Right cardiac atrium (tissue), 5 donors: ENCODE measurements at places on chromosomes 1 and 21. TPM values are rescaled to one million over a fixed set of nuclear protein-coding genes. Genes with fewer than 3 reads are reported as not detected.

The SELL gene
- polyA plus RNA-seq: 0.61 TPM

The AVPR1B gene
- polyA plus RNA-seq: 0.07 TPM

The CDCA8 gene
- polyA plus RNA-seq: 0.38 TPM

The ACKR1 gene
- polyA plus RNA-seq: 13.1 TPM

The VSIG8 gene
- polyA plus RNA-seq: 0.07 TPM

The FAM78B gene
- 2.7 TPM for polyA plus RNA-seq

The PSRC1 gene
- 2.8 TPM for polyA plus RNA-seq

The PAQR6 gene
- polyA plus RNA-seq: 1.3 TPM

The KDF1 gene
- polyA plus RNA-seq: 0.54 TPM

The LIPI gene
- polyA plus RNA-seq: not detected

The ALPL gene
- polyA plus RNA-seq: 14.1 TPM

The KMO gene
- 0.29 TPM for polyA plus RNA-seq

The PROK1 gene
- polyA plus RNA-seq: 2.6 TPM

The CLCA2 gene
- not detected for polyA plus RNA-seq

The KIAA1614 gene
- polyA plus RNA-seq: 11.6 TPM

The SPRR2G gene
- not detected for polyA plus RNA-seq

The KLHDC8A gene
- polyA plus RNA-seq: 0.36 TPM

The TDRKH gene
- polyA plus RNA-seq: 3.4 TPM

The ANKRD34A gene
- 1.8 TPM for polyA plus RNA-seq

The SPRR5 gene
- not detected for polyA plus RNA-seq

The SELP gene
- 8.2 TPM for polyA plus RNA-seq

The TIE1 gene
- 30.4 TPM for polyA plus RNA-seq

The GNB1 gene
- polyA plus RNA-seq: 73.7 TPM

The BOLA1 gene
- 40.2 TPM for polyA plus RNA-seq

The COQ8A gene
- 198 TPM for polyA plus RNA-seq

The AMPD1 gene
- polyA plus RNA-seq: not detected

The TMEM269 gene
- polyA plus RNA-seq: not detected

The C1orf167 gene
- 4.0 TPM for polyA plus RNA-seq

The S100A7A gene
- not detected for polyA plus RNA-seq

The ADPRS gene
- 19.5 TPM for polyA plus RNA-seq

The TOMM40L gene
- polyA plus RNA-seq: 31.9 TPM

The PKLR gene
- polyA plus RNA-seq: not detected

The NUP210L gene
- polyA plus RNA-seq: not detected

The ZNF362 gene
- polyA plus RNA-seq: 22.2 TPM

The CRYAA gene
- not detected for polyA plus RNA-seq

The PRR9 gene
- not detected for polyA plus RNA-seq

The LCE2B gene
- polyA plus RNA-seq: not detected

The PSEN2 gene
- 15.4 TPM for polyA plus RNA-seq

The RNF186 gene
- polyA plus RNA-seq: not detected

The DDR2 gene
- polyA plus RNA-seq: 12.8 TPM

The RC3H1 gene
- 4.3 TPM for polyA plus RNA-seq

The SLC2A5 gene
- polyA plus RNA-seq: 2.2 TPM

The PPIH gene
- 27.5 TPM for polyA plus RNA-seq

The CDA gene
- polyA plus RNA-seq: 6.7 TPM

The COL9A2 gene
- polyA plus RNA-seq: 1.8 TPM

The TRABD2B gene
- 6.7 TPM for polyA plus RNA-seq

The GPR52 gene
- 1.0 TPM for polyA plus RNA-seq

The PARK7 gene
- polyA plus RNA-seq: 501 TPM

The MYCL gene
- 0.23 TPM for polyA plus RNA-seq

The IQCC gene
- 1.00 TPM for polyA plus RNA-seq

The OR2L5 gene
- polyA plus RNA-seq: not detected

The TCP10L gene
- polyA plus RNA-seq: 1.9 TPM

The TEX38 gene
- polyA plus RNA-seq: 0.14 TPM

The EPHA2 gene
- 8.6 TPM for polyA plus RNA-seq

The CYYR1 gene
- 18.6 TPM for polyA plus RNA-seq

The F5 gene
- 6.8 TPM for polyA plus RNA-seq

The SLC45A1 gene
- 2.5 TPM for polyA plus RNA-seq

The ADGRL4 gene
- polyA plus RNA-seq: 9.9 TPM
